Kidney capillary endothelial cell (primary cell): ENCODE measurements at places on chromosomes 2 and 18.

GRCh38 chr2:26854283-26854827 lies 6.4 kb downstream of the DPYSL5 start:
- no peak for DNase-seq

DNA sequence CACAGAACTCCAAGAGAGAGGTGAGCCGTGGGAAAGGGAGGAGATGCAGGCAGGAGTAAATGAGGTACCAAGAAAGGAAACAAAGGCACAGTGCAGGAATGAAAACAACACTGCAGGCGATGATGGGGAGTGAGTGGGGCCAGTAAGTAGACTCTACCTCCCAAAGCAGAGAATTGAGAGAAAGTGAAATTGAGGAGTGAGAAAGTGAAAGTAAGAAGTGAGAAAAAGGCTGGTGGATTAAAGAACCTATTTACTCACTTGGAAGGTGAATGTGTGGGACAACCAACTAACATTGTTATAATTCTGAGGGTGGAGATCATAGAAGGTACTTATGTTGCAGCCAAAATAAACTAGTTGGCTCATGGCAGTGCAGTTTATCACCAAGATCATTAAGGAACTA lies 193.1 kb upstream of the TMEM200C start:
- DNase-seq: no peak

DNA sequence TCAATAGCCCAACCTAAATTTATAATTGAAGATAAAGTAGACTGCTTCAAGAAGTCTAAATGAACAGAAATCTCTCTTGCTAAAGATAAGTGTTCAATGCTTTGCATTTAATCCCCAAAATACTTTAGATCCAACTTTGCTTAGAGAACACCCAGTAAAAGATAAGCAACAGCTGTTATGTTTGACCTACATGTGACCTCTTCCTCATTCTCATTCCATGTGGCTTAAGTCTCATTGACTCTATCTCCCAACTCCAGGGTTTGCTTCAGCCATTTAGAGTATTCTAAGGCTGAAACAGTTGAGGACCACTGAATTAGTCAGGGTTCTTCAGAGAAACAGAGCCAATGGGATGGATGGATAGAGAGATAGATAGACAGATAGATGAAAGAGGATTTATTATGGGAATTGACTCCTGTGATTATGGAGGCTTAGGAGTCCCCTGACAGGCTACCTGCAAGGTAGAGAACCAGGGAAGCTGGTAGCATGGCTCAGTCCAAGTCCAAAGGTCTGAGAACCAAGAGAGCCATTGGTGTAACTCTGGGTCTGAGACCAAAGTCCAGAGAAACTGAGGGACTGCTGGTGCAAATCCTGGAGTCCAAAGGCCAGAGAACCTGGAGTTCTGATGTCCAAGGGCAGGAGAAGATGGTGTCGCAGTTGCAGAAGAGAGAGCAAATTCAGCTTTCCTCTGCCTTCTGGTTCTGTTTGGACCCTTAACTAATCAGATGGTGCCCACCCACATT lies 32.1 kb downstream of the CRYGD start:
- DNase-seq: no peak

DNA sequence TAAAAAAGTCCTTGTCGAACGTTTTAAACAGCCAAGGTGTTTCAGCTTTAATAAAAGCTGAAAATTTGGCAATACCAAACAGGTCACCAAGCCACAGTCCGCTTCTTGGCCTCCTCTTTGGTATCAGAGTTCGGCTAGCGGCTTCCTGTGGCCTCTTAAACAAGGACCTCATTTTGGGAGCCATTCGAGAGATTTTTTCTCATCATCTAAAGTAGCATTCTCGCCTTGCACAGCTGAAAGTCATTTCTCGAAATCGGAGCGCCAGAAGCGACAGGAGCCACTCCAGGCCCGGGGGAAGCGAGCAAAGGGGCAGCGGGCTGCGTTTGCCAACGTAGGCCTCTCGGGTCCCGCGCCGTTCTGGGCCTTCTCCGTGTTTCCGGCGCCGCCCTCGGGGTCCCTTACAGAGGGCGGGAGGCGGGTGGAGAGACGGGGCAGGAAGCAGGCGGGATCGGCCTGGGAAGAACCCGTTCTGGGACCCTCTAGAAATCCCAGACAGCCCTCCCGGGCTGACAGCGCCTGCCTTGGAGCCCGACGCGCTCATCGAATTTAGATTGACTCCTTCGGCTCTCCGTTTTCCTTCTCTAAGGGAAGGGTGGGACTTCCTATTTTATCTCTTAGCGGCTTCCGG lies 522 bp upstream of the ZNF407 start:
- DNase-seq: no peak

DNA sequence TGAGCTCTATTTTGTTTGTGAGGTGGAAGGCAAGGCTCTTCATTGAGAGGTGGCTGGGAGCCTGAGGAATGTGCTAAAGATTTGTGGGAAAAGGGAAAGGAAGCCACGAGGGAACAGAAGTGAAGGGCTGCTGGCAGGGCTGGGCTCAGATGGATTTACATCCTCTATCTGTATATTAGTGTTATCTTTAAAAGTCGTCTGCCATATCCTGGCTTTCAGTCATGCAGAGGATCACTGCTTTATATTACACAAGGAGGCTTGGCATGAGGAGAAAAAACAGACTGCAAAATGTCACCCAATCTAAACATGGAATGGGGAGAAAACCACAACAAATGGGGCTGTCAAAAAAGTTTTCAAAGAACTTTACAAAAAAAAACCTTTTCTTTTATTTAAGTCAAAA lies 434.4 kb downstream of the HRH4 start:
- no peak for DNase-seq

DNA sequence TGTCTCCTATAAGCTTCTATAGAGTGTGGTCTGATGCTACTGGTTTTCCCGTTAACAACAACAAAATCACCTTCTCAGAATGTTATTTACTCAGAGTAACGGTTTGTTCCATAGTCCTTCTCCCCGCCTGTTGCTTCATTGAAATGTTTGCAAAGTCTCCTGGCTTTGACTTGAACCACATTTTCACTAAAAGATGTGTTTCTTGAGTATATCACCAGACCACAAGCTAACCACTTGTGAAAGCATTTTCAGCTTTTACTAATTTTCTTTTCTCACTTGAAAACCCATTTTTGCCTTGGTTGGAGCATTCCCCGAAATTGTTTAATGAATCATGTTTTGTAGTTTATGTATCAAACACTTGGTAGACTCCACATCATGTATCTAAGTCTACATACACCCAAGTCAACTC lies 121.2 kb downstream of the DPP4 start:
- no peak for DNase-seq

DNA sequence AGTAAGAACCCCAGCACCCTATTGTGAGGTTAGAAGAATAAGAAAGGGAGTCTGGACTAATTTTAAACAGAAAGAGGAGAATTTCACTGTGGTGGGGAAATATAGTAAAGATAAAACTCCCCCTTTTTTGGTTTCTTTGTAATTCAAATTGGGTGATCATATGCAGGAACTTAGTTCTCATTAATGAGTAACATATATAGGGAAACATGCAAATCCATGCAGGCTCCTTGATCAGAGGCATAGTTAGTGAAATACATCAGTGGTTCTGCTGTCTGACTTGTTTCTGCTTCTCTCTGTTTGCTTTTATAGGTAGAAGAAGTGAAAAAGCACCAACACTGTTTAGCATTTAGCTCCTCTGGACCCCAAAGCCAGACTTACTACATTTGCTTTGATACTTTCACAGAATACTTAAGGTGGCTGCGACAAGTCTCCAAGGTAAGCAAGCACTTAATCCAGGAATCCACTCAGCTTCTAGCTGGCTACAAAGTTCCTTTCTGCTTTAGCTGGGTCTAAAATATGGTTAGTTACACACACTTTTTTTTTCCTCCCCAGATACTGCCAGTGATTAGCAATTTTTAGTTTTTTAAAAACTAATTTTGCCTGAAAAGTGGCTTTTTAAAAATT lies 123.2 kb downstream of the PHLPP1 start:
- no peak for DNase-seq

GRCh38 chr2:43008388-43008787 lies 216.0 kb upstream of the HAAO start:
- DNase-seq: no peak

GRCh38 chr2:172947461-172948153 lies 128.0 kb upstream of the MAP3K20 start:
- no peak for DNase-seq

DNA sequence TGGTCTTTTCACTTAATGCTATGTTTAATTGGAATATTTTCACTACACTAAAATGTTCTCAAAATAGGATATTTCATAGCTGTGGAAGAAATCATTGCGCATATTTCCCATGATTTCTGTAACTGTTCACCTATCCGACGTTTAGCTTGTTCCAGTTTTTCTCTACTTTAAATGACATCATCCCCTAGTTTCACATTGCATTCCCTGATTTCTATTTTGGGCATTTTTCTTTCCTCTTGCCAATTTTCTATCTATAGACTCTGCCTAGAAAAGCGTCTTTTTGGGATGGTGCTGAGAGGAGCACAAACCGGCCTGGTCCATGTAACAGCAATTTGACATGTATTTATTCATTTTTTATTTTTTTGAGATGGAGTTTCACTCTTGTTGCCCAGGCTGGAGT lies 163.4 kb downstream of the SH3RF3 start:
- no peak for DNase-seq

GRCh38 chr18:29430416-29430815 lies 1253.5 kb upstream of the CDH2 start:
- DNase-seq: no peak

- DNase-seq: no peak
Measured at GRCh38 chr2:140814141-140814540, 1316.7 kb downstream of the LRP1B start.

- DNase-seq: no peak
Measured at GRCh38 chr2:172053486-172053885, 31.8 kb upstream of the DLX1 start.

- DNase-seq: no peak
Measured at GRCh38 chr18:8780227-8780626, 74.9 kb downstream of the MTCL1 start.

GRCh38 chr2:64698668-64699444 lies 45.1 kb upstream of the SERTAD2 start:
- DNase-seq: peak; percentile 99

DNA sequence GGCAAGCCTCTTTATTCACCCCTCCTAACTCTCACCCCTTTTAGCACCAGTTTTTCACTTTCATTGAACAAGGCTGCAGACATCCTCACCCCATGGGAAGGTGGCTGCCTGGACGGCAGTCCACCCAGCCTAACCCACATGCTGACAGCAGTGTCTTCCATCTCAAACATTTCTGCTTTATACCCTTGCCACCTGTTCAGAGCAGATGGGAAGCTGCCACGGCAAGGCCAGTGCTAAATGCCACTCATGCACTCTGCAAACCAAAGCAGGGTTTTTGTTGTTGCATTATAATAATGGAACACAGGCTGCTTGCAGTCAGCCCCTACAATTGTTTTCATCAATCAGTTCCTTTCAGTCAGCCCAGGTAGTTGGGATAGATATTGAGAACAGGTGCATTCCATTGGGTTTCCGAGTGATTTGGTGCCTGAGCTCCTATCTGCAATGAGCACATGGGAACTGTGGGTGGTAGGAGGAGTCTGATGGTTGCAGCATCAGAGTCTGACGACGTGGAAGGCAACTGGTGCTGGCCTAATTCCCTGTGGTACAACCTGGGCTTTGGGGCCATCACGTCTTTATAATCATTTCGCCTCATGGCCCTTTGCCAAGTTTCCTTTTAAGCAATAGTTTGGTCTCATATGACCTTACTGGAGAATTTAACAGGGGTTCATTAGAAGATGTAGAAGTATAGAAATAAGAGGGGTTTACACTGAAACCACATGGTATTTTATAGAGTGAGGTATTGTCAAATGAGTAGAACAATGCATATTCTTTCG lies 252.5 kb upstream of the SP5 start:
- no peak for DNase-seq

- DNase-seq: no peak
Measured at GRCh38 chr2:180739070-180739469, 241.3 kb upstream of the UBE2E3 start.

DNA sequence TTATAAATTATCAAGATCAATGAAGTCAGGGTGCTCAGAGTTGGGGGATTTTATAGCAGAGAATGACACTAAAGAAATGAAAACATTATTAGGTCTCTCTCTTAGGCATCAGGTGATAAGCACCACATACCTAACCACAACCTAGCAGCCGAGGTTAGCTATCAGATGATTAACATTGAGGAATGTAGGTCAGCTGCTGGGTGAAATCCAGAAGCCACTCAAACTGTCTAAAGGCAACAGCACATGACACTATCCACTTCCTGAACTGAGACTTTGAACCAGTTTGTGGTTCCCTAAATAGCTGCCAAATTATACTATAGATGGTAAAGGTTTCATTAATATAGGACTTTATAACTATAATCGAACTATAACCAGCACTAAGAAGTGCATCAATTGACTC lies 4.7 kb downstream of the EPG5 start:
- DNase-seq: no peak

DNA sequence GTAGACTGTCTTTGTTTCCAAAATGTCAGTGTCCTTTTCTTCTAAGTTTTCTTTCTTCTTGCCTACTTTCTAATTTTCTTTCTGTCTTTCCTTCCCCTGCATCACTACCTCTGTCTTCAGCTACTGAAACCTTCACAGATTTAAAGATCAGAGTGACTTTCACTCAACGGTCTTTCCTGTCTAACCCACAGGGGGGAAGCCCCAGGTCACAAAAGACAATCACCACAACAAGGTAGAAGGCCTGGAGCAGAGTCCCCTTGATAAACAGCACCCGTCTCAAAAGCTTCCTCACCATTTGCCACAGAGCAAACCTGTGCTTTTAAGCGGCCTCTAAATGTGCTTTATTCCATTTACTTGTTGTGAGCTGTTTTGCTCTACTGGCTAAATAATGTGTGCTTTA lies 665.4 kb downstream of the BCL11A start:
- no peak for DNase-seq

GRCh38 chr18:23487738-23488570 lies 15.4 kb upstream of the RMC1 start:
- DNase-seq: no peak
